A549 (cell line): ENCODE measurements at places on chromosomes 1 and 21.

GRCh38 chr1:184191181-184191621 lies 139.7 kb downstream of the TSEN15 start:
- no peak for DNase-seq

DNA sequence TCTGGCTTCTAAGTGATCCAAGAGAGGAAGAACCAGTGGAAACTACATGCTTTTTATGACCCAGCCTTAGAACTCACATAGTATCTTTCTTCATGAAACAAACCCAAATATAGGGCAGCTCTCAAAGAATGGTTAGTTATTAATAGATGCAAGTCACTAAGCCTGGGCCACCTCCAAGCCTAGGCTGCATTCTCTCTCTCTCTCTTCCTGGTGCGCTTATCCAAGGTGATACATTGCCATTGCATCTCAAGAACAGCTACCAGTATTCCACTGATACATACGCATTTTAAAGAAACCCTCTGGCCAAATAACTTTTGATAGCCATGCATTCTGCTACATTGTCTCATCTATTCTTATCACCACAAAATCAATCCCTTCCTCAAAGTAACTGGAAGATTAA lies 455.6 kb upstream of the ADGRL2 start:
- DNase-seq, result no peak

GRCh38 chr1:224435318-224435763 lies 744 bp upstream of the WDR26 start:
- no peak for DNase-seq

DNA sequence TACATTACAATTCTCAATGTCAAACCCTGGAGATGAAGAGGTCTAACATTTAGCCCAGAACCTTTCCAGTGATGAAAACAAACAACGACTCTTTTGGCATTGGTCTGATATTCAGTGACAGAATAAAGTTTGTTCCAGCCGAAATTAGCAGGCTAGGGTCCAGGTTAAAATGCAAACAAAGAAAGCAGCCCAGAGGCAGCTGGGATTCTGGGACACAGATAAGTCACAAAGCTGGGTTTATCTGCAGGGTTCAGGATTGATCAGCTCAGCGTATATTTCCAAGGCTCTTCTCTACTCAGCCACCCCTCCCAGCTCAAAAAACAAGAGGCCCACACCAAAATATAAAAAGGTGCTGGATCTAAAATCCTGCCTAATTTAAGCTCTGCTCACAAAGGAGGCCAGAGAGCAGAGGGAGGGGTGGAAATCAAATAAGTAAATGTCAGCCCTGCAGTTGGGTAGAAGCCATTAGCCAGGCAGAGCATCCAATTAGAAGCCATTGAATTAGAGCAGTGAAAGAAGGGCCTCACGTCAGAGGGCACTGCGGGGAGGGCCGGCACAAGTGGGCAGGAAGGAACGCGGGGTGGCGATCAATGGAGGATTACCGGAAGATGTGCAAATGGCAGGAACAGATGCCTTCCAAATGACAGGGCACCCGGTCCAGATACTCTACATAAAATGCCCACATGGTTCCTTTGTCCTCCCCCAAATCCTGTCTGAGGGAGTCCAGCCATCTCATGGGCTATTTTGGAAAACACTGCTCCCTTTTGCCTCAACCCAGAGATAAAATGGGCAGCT lies 3.2 kb upstream of the KLHDC8A start:
- no peak for DNase-seq

DNA sequence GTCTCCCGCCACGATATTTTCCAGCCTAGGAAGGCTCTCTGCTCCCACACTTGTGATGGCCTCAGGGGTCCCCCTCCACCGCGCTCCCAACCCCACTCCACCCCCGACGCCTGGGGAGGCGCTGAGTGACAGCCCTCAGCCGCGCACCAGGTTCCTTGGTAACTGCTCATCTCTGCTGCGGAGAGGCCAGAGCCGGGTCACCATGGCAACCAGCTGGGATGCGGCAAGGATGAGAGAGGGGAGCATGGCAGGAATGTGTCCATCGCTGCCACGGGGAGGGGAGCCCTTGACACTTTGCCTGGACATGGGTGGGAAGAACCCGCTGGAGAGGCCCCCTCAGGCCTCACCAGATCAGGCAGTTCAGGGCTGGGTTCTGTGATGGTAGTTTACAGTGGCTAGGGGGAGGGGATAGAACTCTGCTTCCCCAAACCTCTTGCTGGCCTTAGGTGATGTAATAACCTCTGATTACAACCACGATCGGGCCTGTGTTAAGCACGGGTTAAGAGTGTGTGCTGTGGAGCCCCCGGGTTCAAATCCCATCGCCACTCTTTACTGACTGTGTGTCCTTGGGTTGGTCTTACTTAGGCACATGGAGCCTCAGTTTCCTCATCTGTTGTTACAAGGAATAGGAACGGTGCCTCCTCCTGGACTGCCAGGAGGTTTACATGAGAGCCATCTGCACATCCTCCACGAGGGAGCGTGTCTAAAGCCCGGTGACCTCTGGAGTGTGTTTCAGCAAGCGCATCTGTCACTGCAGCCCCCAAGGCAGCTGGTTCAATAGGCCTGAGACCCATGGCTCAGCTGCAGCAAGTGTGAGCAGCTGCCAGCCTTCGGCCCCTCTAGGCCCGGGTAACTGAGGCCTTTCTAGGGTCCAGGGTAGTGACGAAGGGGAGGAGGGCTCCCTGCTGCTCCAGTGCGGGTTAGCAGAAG lies 6.3 kb downstream of the KIF17 start:
- no peak for DNase-seq

DNA sequence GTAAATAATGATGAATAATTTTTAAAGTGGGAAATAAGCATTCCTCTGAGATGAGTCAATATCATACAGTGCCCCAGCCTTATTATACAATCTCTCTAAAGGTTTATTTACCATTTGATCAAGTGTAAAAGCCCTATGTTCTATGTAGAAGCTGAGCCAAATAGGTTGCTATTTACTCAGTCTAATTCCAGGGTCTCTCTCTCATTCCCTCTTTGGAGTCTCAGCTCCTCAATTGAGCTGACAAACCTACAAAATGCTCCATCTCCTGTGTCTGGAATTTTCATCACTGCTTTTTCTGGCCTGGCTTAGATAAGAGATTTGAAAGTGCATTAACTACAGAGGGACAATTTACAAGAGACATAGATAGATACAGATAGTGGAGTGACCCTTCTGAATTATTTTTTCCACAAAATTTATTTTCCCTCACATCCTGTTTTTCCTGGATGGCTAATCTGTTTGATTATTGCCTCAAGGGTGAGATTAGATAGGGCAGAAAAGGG lies 24.8 kb upstream of the USH2A start:
- DNase-seq, result no peak

- no peak for DNase-seq
Measured at GRCh38 chr1:112998592-112999235, 42.7 kb upstream of the SLC16A1 start.

- DNase-seq, result no peak
Measured at GRCh38 chr1:53689736-53690326, 49.1 kb downstream of the GLIS1 start.

DNA sequence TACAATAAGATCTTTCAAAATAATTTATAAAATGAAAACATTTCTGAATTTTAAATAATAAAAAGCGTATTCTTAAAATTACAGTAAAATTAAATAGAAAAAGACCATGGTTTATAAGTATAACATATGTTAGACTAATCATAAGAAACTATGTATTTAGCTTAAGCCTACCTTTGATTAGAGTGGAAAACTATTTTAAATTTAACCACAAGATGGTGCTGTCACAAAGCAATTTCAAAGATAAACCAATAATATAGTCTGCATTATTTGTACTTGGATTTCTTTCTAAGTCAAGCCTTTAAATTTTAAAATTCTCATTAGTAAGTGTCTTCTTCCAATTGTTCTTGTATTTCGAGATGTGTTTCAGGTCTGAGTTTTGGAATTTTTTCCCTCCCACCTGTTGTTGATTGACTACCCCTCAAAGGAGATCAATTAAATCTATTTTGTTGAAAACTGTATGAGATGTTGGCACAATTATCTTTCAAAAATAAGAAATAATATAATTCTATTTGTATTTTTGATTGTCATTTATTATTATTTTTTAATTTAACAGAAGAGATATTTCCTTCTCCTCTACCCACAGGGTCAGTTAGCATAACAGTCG lies 459.8 kb downstream of the KCNT2 start:
- peak; percentile 10 for DNase-seq

- no peak for DNase-seq
Measured at GRCh38 chr1:85554630-85555327, 25.8 kb upstream of the CCN1 start.

- DNase-seq, result no peak
Measured at GRCh38 chr21:45075596-45076244, 1.3 kb downstream of the ADARB1 start.

DNA sequence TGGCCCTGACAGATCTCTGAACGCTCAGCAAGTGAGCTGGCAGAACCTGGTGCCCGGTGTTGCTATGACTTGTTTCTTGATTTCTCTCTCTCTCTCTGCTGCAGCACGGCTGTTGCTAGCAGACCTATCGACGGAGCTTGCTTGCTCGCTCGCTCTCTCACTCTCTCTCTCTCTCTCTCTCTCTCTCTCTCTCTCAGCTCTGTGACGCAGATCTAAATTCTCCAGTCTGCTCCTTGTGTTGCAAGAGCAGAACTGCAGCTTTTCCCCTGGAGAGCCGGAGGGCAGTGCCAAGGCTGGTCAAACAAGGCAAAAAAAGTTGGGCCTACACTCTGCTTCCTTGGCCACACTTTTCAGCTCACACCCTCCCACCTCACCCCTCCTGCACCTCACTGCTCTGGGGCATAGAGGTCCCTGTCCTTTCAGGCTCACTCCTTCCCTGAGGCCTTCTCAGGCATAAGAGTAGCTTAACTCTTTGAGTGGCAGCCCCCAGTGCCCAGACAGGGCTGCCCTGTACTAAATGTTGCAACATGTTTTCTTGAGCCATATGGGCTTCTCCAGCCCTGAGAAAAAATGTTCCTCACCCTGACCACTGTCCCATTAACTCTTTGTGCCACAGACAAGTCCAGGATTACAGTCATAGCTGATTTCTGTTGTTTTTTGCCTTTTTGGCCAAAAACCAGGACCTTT lies 72.2 kb downstream of the CD46 start:
- peak; percentile 92 for DNase-seq

DNA sequence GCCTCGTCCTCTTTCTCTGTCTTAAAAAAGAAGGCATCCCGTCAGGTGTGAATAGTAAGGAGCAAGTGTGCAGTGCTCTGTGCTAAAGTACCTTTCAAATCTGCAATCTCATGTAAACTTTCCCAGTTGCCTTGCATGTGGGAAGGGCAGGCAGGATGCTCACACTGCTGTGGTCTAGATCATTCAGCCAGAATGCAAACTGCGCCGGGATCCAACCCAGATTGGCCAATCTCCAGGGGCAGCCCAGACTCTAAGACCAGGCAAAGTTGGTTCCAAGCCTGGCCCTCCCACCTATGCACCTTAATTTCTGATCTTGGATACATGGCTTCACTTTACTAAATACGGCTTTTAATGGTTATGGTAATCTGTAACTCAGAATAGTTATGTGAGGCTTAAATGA lies 3.2 kb upstream of the MAP1LC3C start:
- DNase-seq, result no peak

DNA sequence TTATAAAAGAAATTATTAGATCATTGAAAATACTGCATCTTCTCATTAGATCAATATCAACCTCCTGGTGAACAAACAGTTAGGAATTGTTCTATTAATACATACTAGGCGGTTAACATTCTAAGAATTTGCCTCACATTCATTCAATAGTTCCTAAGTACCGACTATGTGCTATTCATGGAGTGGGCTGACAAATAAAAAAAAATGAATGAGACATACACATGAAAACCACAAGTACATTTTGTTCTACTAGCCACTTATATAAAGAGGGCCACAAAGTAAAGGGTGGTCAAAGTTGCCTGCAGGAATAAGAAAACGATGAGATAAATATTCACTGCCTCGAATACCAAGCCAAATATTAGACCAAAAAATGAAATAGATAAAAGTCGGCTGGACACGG lies 294.4 kb downstream of the SDCCAG8 start:
- DNase-seq, result no peak

- DNase-seq, result no peak
Measured at GRCh38 chr1:86205741-86206140, 49.2 kb upstream of the COL24A1 start.

DNA sequence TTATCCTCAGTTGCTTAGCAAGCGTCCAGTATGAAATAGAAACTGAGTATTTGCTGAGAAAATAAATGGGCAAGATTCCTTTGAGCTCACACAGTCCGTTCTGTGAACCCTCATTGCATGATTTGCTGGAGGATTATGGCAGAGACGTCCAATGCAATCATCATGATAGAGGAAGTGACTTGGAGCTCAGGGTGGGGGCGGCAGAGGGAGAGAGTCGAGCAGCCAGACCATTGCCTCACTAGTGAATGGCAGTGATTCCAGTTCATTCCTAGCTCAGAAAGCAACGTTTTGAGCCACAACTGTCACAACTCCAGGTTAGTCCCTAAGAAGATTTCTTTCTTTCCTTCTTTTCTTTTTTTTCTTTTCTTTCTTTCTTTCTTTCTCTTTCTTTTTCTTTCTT lies 27.5 kb upstream of the COL9A2 start:
- no peak for DNase-seq

DNA sequence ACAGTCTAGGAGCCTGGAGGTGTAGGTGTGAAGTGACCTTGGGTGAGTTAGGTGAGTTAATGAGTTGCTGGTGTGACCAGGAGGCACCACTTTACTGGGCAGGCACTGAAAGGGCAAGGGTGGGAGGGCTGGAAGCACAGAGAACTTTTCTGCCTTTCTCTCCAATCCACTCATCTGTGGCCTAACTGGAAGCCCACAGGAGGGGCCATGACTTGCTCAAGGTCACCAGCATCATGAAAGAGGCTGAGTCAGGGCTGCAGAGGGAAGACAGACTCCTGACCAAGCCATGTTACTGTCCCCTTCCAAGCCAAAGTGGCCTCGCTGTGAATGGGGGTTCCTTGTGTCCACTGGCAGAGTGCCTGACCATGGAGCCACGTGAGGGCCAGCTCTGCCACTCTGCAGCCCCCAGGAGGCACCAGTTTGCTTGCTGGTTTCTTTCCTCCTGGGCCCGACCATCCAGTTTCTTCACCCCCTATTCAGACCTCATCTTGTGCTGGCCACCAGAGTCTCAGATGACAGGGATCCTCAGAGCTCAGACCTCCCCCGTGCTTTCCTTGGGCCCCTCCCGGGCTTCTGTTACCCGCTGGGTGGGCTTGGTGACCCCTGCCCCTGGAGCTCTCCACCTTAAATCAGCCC lies 4.3 kb upstream of the BSND start:
- DNase-seq, result no peak

- DNase-seq, result no peak
Measured at GRCh38 chr1:24051206-24051945, 60.6 kb downstream of the MYOM3 start.
